GM19239 (cell line): ENCODE measurements at places on chromosomes 4 and X.
A peak's percentile ranks its signal among the peaks of the same experiment; 100 is the strongest.

DNA sequence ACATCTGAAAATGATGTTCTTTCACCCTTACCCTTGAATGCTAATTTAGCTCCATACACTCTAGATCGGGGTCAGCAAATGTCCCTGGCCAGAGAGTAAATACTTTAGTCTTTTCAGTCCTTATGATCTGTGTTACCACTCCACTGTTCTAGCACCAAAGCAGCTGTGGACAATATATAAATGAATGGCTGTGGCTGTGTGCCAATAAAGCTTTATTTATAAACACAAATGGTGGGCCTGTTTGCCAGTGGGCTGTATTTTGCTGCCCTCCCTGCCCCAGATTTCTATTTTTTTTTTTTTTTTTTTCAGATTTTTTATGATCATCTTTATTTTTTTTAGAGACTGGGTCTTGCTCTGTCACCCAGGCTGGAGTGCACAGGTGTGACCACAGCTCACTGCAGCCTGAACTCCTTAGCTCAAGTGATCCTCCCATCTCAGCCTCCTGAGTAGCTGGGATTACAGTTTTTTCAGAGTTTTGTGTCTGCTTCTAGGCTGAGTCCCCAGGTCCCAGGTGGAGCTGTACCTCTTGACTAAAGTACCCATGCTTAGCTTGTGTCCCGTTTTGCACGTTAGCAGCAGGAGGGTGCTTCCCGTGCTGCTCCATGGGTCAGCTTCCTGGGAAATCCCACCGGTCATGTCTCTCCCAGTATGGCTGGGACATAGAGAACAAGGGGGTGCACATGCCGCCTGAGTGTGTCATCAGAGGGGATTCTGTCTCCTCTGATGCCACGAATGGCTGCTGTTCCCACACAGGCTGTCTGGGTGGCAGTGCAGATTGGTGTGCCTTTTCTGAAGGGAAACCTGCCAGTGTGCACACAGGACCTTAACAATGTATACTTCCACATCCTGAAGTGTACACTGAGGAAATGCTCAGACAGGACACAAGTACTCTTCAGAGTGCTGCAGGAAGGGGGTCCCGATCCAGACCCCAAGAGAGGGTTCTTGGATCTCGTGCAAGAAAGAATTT lies 16.0 kb upstream of the GRPEL1 start:
- no peak for DNase-seq

- DNase-seq: no peak
These were observed 37.3 kb downstream of the NUDT11 start for GRCh38 chrX:51459125-51459524.

- DNase-seq: no peak
These were observed 52.0 kb upstream of the GLRB start for GRCh38 chr4:157023941-157024340.

GRCh38 chrX:102593367-102593766 lies 5.9 kb upstream of the ARMCX5 start:
- DNase-seq: no peak

DNA sequence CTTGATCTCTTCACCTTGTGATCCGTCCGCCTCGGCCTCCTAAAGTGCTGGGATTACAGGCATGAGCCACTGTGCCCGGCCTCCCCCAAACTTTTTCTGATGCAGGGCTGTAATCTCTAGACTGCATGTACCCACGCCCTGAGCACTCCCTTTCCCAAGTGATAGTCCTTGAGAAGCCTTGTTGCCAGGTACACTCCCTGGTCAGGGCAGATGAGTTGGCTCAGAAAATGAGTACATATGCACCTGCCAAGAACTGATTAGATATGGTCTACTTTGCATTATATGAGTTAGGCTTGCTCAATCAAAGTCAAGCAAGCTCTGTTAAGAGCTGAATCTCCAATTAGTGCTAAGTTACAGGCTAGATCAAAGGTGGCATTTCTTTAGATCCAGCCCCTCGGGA lies 20.3 kb downstream of the APOO start:
- no peak for DNase-seq

GRCh38 chr4:109921384-109921808 lies 8.7 kb downstream of the EGF start:
- DNase-seq: no peak

DNA sequence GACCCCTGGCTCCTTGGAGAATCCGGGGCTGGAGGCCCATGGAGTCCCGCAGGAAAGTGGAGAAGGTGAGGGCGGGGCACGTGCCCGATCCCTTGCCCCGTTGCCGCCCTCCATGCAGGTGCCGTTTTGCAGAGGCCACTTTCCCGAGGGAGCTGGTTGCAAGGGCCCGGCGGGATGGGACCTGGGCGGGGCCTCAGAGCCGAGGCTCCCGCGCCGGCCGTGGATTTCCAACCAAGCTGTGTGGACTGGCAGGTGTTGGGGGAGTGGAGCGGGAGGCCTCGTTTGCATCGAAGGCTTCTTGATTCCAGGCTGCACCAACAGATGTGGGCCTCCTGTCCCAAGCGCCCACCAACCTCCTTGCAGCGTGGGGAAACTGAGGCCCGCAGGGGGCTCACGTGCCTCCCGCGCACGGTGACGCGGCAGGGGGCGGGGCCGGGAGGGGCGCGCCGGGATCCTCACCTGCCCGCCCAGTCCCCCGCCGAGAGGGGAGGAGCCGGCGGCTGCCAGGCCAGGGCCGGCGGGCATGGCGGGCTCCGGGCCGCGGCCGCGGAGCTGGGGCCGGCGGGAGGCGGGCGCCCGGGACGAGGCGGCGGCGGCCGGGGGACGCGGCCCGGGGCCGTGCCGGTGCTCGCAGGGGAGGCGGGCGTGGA lies 24.9 kb downstream of the SH3BP2 start:
- peak; percentile 77 for DNase-seq

DNA sequence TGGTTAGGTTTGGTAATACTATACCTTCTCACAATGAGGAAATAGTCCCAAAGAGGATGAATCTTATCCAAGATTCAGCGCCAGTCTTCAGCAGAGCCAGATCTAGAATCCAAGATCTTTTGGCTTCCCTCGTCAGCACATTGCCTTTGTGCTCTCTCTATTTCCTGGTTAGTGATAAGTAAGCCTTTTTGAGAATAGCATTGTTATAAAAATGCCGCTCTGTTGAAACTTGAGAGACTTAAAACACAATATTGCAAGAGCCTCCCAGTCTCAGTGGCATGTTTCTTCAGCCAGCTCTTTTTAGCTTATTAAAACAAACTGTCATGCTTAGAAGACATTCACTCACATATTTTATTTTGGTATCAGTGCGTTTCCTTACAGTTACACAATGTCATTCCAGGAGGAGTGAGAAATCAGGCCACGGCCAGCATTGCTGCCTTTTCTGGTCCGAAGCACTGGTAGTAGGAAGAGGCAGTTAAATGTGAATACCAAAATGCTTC lies 141.4 kb downstream of the KLHL8 start:
- no peak for DNase-seq

GRCh38 chr4:153643406-153644383 lies 40.4 kb upstream of the TLR2 start:
- DNase-seq: peak; percentile 39

GRCh38 chr4:110364911-110365520 lies 110.9 kb upstream of the ENPEP start:
- DNase-seq: no peak

- no peak for DNase-seq
These were observed 148.2 kb downstream of the RASL11B start for GRCh38 chr4:53010318-53010717.

GRCh38 chr4:133600008-133600407 lies 450.9 kb downstream of the PCDH10 start:
- DNase-seq: no peak

- DNase-seq: no peak
These were observed 58.1 kb downstream of the ADGRG2 start for GRCh38 chrX:19064175-19064574.

DNA sequence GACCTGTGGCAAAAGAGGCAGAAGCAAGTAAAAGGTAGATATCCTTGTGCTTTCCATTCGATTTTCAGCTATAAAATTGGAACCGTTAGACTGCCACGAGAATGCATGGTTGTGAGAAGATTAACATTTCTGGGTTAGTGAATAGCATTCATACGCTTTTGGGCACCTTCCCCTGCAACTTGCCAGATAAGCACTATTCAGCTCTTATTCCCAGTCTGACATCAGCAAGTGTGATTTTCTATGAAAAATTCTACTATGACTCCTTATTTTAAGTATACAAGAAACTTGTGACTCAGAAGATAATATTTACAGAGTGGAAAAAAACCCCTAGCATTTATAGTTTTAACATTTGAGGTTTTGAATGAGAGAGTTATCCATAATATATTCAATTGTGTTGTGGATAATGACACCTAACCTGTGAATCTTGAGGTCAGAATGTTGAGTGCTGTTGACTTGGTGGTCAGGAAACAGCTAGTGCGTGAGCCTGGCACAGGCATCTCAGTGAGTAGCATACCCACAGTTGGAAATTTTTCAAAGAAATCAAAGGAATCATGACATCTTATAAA lies 3.9 kb downstream of the FGB start:
- no peak for DNase-seq

DNA sequence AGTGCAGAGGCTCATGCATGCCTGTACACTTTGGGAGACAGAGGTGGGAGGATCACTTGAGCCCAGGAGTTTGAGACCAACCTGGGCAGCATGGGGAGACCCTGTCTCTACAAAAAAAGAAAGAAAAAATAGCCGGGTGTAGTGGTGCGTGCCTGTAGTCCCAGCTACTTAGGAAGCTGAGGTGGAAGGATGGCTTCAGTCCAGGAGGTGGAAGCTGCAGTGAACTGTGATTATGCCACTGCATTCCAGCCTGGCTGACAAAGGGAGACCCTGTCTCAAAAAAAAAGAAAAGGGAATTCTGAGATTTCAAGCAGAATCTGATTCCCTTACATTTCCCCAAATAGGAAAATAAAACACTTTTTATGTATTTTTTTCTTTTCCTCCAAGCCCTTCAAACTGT lies 83.5 kb downstream of the SYNPO2 start:
- no peak for DNase-seq

- no peak for DNase-seq
These were observed 1976.7 kb upstream of the ADGRL3 start for GRCh38 chr4:59223292-59223941.

- DNase-seq: no peak
These were observed 50.0 kb downstream of the COX18 start for GRCh38 chr4:73019462-73020047.

- no peak for DNase-seq
These were observed 102.4 kb upstream of the PLAC1 start for GRCh38 chrX:134760650-134761049.

GRCh38 chr4:156732634-156733033 lies 239.0 kb downstream of the PDGFC start:
- DNase-seq: no peak

DNA sequence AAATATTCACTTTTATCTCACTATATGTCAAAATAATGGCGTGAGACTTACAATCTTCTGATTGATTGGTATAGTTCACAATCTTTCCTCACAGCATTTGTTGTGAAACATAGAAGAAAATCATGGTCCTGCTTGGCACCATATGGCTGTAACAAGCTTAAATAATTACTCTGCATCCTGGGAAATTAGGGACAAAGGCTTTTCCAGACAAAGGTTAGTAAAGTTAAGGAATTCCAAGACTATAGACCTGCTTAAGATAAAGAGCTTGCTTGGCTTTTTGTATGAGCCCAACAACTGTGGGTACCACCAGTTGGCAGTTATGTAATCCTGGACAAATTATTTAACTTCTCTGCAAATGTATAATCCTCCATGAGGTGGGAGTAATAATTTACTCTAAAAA lies 3.4 kb upstream of the PCDH18 start:
- no peak for DNase-seq

- DNase-seq: no peak
These were observed 58.6 kb upstream of the PGRMC2 start for GRCh38 chr4:128346054-128346716.

- DNase-seq: no peak
These were observed 643.7 kb downstream of the BCOR start for GRCh38 chrX:39453889-39454621.

DNA sequence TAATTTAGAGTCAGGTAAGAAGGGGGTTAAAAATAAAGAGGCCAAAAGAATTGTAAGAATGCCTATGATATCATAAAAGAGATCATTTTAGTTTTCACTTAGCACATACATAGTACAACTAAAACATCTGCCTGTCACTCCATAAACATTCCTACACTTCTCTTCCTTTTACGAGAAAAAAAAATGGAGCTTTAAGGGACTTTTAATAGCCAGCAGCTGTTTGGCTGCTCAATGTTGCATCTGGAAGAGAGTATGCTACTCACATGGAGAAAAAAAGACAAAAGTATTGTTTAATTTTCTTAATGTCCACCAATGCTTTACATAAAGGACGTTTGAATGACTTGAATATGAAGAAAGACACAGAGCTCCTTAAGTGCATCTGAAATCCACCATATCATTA lies 48.7 kb upstream of the TNIP3 start:
- no peak for DNase-seq

- no peak for DNase-seq
These were observed 272.4 kb upstream of the VCX start for GRCh38 chrX:7570432-7571029.

GRCh38 chrX:24369816-24370215 lies 9.4 kb downstream of the SUPT20HL1 start:
- no peak for DNase-seq

GRCh38 chr4:102522031-102522440 lies 20.9 kb downstream of the NFKB1 start:
- no peak for DNase-seq

DNA sequence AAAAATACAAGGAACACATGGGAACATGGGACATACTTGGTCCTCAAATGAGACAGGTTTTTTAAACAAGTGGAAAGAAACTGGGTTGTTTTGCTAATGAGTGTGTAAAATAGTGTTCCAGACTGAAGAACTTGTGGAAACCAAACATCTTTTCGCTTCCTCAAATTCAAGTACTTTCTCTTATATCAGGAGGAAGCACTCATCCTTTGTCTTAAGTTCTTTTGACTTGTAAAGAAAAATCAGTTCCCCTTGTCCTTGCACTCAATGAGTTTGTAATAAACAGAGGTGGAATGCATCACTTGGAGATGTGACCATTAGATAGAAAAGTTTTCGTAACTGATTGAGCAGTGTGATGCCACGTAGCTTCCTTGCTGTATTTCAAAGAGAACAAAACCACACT lies 101.1 kb downstream of the PHOX2B start:
- no peak for DNase-seq

- peak; percentile 4 for DNase-seq
These were observed 670 bp downstream of the PAPSS1 start for GRCh38 chr4:107719207-107719921.

DNA sequence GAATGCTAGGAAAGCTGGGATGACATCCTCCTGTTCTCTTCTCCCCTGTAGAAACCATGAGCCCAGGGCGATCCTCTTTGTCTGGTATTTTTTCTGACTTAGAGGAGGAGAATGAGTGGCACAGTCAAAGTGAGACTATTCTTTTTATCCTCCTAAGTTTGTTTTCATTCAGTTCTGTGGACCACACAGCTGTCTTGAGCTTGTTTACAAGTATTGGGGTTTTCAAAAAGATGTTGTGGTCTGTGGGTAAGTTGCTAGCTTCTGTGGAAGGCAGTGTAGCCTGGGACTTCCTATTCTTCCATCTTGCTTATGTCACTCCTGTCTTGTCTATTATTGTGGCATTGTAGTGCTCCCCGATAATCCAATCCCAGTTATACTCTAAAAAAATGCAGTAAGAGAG lies 223.0 kb downstream of the PAPSS1 start:
- DNase-seq: no peak
